MV-4-11 (cell line): ENCODE measurements at places on chromosomes 7 and 10.
A peak's percentile ranks its signal among the peaks of the same experiment; 100 is the strongest.

DNA sequence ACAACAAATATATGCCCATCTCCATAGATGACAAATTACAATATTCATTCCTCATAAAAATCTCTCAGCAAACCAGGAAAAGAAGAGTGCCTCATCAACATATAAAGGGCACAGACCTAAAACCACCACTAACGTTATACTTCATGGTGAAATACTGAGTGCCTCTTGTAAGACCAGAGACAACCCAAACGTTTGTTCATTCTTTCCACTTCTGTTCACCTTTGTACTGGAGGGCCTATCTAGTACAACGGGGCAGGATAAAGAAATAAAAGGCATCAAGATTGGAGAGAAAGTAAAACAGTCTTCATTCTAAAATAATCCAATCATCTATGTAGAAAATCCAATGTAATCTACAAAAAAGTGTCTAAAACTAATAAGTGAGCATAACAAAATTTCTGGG is 79.1 kb downstream of the LARP4B start:
- no peak for DNase-seq

GRCh38 chr7:73939528-73939927 is 78.6 kb downstream of the TMEM270 start:
- DNase-seq: no peak

DNA sequence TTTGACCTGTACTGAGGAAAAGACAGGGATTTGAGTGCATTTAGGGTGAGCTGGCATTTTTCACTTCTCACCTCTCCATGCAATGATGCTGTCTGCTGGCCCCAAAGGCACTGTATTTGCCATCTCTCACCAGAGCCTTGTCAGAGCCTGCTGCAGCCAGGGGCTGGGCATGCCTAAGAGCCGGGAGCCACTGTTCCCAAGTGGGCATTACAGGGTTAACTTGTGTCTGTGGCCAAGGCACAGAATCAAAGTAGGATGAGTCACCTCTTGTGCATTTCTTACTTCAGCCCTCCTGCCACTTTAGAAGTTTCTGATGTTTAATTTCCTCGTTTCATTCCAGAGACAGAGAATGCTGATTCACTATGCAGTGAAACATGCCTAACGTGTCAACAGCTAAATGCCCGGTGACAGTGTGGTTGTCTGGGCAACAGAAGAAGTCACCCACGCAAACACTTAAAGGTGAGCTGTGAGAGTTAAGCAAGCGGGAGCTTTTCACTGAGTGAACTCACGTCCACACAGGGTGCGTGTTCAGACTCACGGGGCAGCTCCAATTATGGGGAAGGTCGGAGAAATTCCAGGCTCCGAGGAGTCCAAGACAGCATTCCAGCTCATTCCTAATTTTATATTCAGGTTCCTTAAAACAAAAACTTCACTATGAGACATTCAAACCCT is 57.1 kb upstream of the IGFBP3 start:
- DNase-seq: peak; percentile 70

DNA sequence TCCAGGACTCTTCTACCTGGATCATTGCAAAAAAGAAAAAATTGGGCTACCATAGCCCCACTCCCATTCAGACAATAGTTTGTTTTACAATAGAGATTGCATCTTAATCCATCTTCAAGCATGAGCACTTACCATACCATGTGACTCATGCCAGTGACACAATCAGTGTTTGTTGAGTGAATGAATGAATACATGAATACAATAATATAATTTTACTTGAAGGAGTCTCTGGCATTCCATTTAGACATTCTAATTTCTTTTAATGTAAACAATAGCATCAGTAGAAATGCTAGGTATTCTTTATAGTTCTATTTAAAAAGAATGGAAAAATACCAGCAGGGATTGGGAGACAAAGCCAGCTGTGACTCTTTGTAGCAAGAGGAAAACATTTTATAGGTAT is 141.6 kb upstream of the AKR1E2 start:
- no peak for DNase-seq

GRCh38 chr10:117899181-117899683 is 147.5 kb downstream of the RAB11FIP2 start:
- no peak for DNase-seq

DNA sequence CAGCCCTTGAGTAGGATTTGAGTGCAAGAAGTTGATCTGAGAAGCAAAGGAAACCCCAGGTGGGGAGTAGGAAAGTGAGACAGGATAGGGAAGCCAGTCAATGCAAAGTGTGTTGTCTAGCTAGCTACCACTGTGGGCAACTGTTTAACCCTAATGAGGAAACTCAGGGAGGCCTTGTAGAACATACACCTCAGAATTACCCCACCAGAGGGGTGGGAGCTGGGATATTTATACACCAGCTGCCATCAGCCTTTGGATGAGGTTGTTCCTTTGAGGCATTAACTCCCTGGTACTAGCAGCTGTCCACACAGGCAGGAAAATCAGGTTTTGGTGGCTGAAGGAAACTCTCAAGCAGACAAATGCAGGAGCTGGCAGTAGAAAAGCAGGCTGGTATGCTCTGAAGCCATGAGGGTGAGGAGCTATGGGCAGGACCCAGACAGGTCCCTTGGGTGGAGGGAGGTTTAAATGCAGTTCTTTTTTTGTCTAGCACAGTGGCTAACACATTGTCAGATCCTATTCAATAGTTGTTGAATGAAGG is 60.1 kb upstream of the ARID5B start:
- DNase-seq: no peak

GRCh38 chr7:143263266-143264195 is at the start of gene GSTK1:
Gene GSTK1 (plus strand): TSS chr7:143263441. CDS start chr7:143263514, 73 bp downstream.
- peak; percentile 64 for DNase-seq

DNA sequence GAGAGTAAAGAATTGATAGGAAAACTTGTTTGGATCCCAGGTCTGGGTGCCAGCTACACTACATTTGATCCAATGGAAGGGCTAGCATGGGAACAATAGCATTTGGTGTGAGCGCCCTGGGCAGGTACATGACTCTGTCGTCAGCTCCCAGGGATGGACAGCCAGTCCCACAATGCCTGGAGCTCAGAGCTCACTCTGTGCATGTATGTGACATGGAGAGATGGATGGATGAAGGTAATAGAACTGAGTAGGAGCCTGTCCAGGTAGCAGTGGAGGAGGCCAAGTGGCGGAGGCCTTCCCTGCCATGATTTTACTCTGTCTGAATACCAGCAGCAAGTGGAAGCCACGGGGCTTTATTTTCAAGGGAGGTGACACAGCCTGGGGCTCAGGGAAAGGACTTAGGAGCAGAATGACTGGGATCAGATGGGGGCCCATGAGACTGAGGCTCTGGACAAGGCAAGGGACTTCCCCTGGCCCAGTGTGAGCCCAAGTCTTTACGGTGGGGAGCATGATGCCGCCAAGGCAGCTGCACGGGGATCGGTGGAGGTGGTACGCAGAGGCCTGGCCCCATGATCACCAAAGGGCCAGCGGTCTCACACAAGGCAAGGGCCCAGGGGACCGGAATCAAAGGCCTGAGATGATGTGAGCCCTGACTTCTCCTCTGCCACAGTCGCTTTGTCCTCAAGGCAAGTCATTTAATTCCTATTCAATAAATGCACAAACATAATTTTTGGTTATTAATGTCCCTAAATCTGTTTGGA is 5.9 kb downstream of the PTPRE start:
- DNase-seq: no peak

GRCh38 chr10:95502377-95502776 is 58.8 kb downstream of the SORBS1 start:
- DNase-seq: no peak

GRCh38 chr10:96747734-96748550 is 27.6 kb upstream of the PIK3AP1 start:
- DNase-seq: peak; percentile 97

DNA sequence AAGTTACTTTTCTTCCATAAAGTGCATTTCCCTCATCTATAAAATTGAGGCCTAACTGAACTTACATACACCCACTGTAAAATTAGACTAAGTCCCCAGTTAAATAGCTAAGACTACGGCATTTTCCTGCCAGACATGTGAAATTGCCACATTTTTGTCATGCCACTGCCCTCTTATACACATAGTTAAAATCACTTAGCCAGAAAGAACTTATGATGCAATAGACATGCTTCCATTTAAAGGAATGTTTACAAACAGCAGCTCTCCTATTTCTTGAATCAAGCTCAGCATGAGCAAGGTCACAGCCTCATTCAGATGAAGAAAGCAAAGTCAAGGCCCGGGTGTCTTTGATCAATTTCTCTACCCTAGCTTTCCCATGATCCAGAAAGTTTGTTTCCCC is 175.7 kb downstream of the LRRN3 start:
- no peak for DNase-seq

- peak; percentile 89 for DNase-seq
These were observed 43.8 kb downstream of the ADAMTS14 start for GRCh38 chr10:70715853-70716795.

GRCh38 chr10:10886861-10887531 is 130.7 kb upstream of the CELF2 start:
- DNase-seq: peak; percentile 36
